Esophagus squamous epithelium (tissue), 5 donors: ENCODE measurements at places on chromosomes 2 and 18.

- DNase-seq = no peak
Measured at GRCh38 chr2:54568876-54569321, 112.8 kb downstream of the SPTBN1 start.

- DNase-seq = no peak
Measured at GRCh38 chr18:57649556-57650500, 28.2 kb upstream of the NARS1 start.

DNA sequence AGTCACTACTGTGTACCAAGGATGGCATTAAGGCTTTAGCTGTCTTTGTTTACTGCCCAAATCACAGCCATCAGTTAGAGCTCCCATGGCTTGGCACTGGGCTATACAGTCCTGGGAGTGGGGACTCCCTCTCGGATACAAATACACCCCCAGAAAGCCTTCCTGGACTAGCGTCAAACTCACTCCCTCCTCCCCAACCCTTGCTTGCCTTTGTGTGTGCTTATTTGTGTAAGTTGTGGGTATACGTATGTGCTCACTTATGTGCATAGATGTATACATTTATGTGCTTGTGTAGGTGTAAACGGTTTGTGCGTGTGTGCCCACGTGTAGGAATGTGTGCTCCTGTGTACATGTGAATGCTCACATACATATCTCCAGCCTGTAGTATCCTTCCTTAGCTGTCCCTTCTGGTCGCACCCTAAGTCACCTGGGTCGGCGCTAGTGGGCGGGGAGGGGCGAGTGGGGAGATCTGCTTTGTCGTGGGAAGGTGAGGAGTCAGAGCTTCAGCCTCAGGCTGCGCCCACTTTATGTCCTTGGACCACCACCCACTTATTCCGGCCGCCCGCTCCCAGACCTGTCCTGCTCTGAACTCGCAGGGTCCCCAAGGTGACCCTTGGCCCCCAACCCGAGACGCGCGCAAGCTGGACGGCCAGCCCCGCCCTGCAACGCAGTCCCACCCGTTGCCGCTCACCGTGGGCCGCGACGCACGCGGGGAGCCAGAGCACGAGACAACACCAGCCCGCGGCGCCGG lies 461 bp downstream of the PRADC1 start:
- DNase-seq = no peak

DNA sequence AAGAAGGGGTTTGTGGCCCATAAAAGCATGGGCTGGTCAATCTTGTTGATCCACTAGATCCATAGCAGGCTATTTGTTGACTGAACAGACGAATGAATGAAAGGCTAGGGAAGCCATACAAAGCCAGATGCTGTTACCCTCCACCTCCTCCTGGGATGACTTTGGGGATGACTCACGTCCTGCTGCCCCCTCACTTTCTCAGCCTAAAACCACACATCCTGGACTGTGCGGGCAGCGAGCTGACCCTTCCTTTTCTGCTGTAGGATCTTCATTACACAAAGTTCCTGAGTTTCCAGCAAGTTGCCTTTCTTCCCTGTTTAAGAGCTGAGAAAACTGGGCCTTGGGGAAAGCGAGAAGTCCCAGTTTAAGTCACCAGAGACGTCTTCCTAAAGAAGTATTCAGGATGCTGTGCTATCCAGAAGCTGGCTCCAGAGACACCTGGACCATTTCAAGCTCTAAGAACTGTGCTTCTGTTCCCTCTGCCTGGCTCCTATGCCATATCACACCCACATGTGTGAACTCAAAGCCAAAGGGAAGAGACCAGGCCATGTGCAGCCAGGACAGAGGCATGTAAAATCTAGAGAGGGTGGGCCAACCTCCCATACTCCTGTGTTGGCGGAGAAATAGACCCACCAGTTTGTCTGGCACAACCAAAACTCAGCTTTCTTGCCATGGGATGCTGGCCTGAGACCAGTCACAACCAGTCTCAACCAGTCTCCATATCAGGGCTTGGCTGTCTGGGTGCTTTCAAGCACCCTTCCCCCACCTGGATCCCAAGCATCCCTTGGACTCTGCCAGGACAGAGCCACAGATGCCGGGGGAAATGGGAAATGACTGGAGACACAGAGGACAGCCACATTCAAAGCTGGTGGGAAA lies 4.7 kb upstream of the SLC20A1 start:
- no peak for DNase-seq

DNA sequence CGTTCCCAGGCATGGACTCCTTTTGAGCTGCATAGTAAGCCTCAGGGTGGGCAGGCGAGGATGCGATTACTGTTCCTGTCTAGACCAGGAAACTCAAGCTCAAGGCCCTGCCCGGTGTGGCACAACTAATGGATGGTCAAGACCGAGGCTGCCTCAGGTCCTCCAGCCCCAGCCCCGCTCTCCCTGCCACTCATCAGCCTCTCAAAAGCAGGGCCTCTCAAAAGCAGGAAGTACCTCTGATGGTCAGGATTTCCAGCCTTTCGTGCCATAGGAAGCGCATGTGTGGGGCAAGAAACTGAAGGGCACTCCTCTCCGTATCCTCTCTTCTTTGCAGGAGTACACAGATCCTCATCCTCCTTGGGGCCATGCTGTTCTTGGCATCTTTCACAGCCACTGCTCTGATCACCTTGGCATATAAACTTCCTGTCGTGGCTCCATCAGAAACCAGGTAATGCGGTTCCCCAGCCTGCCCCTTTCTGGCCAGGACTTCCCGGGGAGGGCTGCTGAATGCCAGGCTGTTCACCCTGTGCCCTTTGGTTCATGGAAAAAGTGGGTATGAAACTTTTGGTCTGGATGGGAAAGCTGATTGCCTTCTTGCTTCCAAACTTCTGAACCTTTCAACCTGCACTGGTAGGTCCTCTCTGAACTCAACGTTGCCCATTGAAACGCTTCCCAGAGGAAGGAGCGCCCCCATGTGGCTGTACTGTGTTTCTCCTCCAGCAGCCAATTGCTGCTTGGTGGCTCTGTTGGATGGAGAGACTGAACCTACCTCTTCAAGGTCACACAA lies 82.8 kb upstream of the SEC11C start:
- no peak for DNase-seq

GRCh38 chr2:142822190-142822589 lies 55.3 kb upstream of the KYNU start:
- DNase-seq = no peak

DNA sequence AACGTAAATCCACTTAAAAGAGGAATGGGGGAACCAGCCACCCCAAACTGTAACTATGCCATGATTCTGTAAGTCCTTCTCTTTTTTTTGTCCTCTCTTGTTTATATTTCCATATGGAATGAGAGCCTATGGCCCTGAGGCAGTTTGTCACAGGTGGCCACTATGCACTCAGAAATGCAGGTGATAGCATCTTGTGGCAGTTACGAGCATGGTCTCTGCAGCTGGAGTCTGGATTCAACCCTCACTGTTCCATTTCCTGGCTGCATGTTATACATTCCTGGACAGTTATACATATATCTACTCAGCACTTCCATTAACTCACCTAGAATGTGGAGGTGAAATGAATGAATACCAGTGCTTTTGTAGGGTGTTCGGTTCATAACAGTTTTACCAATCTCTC lies 291.5 kb upstream of the FANCL start:
- DNase-seq = no peak

DNA sequence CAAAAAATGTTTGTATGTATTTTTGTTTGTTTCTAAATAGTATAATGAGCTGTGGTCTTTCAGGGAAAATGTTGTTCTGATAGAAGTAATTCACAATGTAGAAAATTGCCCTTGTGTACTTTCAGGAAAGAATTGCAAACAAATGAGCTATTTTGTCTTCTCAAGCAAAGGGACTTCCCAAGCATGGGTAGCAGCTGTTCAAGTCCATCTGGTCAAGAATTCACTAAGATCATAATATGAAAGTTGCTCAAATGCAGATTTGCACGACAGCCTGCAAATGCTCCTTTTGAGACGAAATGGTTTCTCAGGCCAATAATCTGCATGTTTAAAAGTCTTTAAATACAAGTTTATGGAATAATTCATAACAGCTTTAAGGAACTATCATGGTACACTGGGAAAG lies 51.9 kb upstream of the HNMT start:
- no peak for DNase-seq
